CD4-positive, alpha-beta T cell treated with Interleukin-4 for 1 hour (primary cell): ENCODE measurements at places on chromosomes 11 and 22.

- no peak for DNase-seq
Observed at GRCh38 chr11:121105063-121105480, 4.0 kb downstream of the TECTA start.

- DNase-seq: no peak
Observed at GRCh38 chr11:39651857-39652461, 1807.5 kb downstream of the LRRC4C start.

DNA sequence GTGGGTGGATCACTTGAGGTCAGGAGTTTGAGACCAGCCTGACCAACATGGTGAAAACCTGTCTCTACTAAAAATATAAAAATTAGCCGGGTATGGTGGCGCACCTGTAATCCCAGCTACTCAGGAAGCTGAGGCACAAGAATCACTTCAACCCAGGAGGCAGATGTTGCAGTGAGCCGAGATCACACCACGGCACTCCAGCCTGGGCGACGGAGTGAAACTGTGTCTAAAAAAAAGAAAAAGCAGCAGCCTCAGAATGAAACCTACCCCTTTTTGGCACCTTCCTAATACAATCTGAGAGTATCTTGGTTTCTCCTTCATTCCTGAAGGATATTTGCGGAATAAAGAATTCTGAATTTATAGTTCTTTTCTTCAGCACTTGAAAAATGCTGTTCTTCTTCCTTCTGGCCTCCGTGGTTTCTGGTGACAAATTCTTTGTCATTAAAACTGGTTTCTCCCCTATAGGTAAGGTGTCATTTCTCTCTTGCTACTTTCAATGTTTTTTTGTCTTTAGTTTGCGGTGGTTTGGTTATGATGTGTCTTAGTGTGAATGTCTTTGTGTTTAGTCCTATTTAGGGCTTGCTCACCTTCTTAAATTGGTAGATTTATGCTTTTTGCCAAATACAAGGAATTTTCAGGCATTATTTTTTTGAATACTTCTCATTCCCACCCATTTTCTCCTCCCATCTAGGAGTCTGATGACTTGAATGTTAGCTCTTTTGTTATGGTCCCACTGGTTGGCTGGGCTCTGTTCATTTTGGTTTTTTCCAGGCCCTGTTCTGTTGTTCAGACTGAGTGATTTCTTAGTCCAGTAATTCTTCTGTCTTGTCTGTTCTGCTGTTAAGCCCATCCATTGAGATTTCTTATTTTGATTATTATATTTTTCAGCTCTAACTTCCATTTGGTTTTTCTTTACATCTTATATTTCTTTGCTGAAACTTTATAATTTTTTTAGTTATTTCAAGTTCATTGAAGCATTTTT, 15.4 kb downstream of the ASRGL1 start:
- DNase-seq: no peak

- DNase-seq: no peak
Observed at GRCh38 chr11:113006896-113007445, 45.8 kb downstream of the NCAM1 start.

- no peak for DNase-seq
Observed at GRCh38 chr22:45828841-45829240, 148.1 kb downstream of the WNT7B start.

DNA sequence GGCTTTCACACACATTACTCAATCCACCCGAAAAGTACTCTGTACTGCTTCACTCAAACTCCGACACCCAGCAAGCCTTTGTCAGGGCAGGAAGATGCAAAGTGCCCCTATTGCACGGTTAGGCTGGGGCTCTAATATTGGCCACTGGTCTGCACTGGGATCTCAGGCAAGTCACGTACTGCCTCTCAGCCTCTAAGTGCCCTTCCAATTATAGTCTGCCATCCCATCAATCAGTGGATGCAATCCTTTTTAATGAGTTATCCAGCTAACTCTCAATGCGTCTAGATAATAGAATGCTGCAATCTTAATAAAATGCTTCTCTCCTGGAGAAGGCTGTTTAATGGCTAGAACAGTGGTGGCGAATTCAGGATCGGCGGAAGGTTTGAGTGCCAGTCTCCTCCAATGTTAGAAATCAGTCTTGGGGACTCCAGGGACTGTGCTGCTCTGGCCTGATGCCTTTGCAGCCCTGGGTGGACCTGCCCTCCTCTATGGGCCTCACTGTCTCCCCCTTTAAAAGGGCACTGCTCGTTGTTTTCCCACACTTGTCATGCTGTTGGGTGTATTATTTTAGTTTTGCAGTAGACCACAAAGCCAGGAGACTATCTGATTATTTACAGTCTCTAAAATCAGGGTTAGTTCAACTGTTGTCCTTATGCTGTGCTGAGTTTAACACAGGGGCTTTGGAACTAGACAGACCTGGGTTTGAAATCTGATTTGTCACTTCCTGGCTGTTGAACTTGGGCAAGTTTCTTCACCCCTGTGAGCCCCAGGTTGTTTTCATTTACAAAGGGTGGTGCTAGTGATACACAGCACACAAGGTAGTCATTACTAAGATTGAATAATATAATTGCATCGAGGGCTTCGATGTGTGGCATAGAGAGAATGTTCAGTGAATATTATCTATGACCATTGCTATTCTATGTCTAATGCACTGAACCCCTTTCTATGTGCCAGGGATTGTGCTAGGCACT, 36.7 kb downstream of the CLMP start:
- no peak for DNase-seq

DNA sequence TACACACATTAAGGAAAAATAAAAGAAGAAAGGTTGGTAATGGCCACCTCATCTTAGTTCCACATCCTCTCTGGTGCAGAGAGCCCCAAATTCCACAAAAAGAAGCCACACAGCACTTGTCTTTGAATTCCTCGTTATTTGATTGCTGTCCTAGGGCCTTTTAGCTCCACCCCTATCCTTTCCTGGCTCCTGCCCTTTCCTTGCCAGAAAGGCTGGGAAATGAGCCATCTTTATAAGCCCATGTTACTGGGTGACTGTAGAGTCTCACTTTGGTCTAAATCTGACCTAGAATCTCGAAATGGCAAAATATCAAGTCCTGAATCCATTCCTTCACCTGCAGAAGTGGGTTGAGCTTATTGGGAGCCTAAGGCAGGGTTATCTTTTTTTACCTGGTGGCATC, 4.3 kb upstream of the TMEM132A start:
- no peak for DNase-seq

GRCh38 chr22:38886333-38886732, 14.3 kb upstream of the CBX6 start:
- no peak for DNase-seq

DNA sequence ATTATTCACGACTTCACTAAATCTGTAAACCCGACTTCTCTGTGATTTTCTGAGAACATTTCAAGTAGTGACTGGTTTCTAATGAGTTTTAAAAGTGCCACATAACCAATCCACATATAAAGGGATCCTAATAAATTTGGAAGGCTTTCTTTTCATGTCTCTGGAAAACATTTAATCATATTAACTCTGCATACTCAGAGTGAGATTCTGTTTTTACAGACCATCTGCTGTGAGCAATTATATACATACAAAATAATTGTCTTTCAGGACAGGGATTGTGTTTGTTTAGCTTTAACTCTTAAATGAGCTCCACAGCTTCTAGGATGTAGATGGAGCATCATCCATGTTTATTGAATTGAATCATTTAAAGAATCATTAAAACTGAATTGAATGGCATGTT, 65.1 kb downstream of the PRMT3 start:
- DNase-seq: no peak

GRCh38 chr22:41481925-41482318, 13.0 kb downstream of the ACO2 start:
- DNase-seq: no peak

- DNase-seq: peak; percentile 81
Observed at GRCh38 chr11:47391077-47391583, 12.8 kb upstream of the SPI1 start.

GRCh38 chr22:44797181-44797725, 44.9 kb downstream of the ARHGAP8 start:
- no peak for DNase-seq

- no peak for DNase-seq
Observed at GRCh38 chr11:107252429-107253161, 205.0 kb downstream of the CWF19L2 start.

GRCh38 chr11:102553835-102554282, 23.3 kb upstream of the MMP7 start:
- no peak for DNase-seq

- no peak for DNase-seq
Observed at GRCh38 chr22:42680648-42681047, 31.5 kb upstream of the CYB5R3 start.

DNA sequence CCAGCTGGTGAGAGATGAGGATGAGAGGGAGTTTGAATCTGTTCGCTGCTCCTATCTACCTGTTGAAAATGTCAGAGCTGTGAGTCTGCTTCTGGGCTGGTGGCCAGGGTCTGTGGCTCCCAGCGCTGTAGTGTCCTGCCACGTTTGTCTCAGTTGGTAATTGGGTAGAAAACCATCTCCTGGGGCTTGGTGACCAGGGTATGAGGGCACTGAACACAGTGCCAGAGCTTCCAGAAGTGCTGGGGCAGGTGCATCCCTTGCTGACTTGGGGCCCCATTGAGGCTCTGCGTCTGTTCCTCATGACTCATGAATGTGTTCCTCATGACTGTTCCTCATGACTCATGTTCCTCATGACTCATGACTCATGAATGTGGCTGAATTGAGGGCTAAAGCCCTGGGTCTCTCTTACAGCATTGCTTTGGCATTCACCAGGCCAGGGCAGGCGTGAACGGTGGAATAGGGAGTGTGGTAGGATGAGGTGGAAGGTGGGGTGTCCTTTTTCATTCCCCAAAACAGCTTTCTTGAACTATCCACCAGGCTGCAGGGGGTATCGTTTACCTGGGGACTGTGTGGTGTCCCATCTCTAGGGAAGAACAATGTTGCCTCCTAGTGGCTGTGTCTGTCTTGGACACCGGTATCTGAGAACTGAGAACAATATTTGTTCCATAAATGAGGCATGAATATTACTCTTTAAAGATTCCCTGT, 139.5 kb downstream of the COMMD9 start:
- peak; percentile 5 for DNase-seq

DNA sequence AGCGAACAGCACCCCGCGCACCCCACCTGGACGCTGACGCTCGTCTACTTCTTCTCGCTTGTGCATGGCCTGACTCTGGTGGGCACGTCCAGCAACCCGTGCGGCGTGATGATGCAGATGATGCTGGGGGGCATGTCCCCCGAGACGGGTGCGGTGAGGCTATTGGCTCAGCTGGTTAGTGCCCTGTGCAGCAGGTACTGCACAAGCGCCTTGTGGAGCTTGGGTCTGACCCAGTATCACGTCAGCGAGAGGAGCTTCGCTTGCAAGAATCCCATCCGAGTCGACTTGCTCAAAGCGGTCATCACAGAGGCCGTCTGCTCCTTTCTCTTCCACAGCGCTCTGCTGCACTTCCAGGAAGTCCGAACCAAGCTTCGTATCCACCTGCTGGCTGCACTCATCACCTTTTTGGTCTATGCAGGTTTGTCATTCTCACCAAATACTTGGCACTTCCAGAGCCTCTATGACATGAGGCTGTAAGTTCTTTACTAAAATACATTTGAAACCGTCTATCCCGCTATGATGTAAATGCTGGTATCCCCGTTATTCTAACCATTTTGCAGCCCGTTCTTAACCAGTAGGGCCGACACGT, 535 bp downstream of the AQP11 start:
- peak; percentile 5 for DNase-seq

DNA sequence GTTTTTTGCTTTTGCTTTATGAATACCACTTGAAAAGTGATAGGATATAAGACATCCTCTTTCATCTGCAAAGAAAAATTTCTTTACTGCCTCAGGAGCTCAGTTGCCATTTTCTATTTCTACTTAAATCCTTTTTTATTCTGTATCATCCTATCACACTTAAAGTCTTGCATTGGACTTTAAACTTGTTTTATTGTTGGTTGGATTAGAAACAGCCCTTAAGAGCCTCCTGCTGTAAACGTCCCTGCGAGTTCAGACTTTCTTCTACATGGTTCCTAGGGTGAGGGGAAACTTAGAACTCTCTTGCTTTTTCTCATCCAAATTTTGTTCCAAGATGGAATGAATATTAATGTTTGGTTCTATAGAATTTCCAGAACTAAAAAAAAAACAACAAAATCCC, 234.3 kb downstream of the JRKL start:
- no peak for DNase-seq

GRCh38 chr11:2171591-2172003, at the start of gene TH:
TH (minus strand) TSS chr11:2171815; CDS start chr11:2171786, 29 bp downstream.
- no peak for DNase-seq

GRCh38 chr11:117962826-117963225, 23.4 kb upstream of the IL10RA start:
- no peak for DNase-seq

- no peak for DNase-seq
Observed at GRCh38 chr11:76623884-76624419, 46.6 kb downstream of the LRRC32 start.

DNA sequence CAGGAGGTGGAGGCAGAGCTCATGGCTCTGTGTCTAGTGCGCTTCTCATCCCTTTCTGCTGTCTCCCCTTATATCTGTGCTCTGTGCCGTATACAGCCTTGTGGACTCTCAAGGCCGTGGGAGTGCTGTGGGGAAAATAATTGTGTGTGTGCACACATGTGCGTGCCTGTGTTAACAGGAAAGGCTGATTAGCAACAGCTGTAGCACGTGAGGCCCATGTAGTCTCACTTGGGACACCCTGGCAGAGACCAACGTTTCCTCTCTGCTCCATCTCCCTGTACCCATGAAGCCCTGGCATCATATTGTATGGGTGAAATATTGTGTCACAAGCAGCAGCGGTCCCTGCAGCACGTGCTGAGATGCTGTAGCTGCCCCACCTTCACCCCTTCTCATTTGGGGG, 109.3 kb downstream of the LRRC32 start:
- no peak for DNase-seq

DNA sequence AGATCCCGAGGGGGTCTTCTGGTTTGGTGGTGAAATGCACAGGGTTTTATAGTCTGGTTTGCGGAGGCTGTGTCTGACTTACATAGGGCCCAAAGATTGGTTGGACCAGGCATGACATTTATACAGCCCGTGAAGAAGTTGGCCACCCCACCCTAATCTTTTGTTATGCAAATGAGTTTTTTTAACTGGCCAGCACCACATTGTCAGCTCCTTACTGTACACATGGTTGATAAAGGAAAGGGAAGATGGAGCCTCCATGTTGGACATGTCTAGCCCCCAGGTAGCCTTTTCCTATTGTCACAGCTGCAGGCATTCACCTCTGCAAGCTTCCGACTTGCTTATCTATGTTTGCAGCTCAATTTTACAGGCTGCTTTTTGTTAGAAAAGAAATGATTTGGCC, 70.1 kb downstream of the WT1 start:
- no peak for DNase-seq

GRCh38 chr11:105046898-105047579, 1.9 kb upstream of the CARD16 start:
- DNase-seq: no peak

DNA sequence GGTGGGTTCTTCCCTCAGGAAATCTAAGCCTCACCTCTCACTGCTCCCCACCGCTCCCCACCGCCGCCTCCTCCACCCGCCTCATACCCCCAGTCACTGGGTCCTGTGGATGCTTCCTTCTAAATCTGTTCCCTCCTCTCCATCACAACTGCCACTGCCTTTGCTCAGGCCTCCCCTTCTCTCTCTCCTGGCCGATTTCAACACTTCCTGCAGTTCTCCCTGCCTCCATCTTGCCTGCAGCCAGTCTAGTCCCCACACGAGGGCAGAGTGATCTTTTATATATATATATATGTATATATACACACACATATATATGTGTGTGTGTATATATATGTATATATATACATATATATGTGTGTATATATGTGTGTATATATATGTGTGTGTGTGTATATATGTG, 27.8 kb downstream of the CREB3L1 start:
- peak; percentile 44 for DNase-seq
